Mucosa of gallbladder (tissue), 1 donor: ENCODE measurements at places on chromosomes 2 and 18. TPM values are rescaled to one million over a fixed set of nuclear protein-coding genes. Genes with fewer than 3 reads are reported as not detected.

- DNase-seq, result no peak
Measured at GRCh38 chr2:41912337-41912736, 135.5 kb upstream of the PKDCC start.

GRCh38 chr2:101998896-101999789 is 7.4 kb downstream of the IL1R2 start:
- peak; percentile 34 for DNase-seq

Gene BMP10
- total RNA-seq, result not detected

Gene PHOSPHO2
- 9.6 TPM for total RNA-seq

Gene TSHZ1
- 32.0 TPM for total RNA-seq

DNA sequence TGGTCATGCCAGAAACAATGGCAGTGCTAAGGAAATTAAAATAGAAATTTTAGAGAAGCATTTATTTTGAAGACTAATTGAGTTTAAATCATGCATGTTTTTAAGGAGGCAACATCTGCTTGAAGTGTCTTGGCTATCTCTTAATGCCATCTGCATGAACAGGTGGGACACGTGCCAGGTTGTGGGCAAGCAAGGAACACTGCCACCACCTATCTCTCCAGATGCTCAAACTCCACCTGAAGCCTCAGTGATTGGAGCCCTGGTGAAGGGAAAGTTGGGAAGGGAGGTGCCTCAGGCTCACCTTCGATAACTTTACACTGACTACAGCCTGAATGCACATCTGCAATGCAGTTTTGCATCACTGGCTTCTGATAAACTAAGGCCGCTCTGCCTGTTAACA is 91.5 kb downstream of the TPGS2 start:
- DNase-seq, result no peak

- no peak for DNase-seq
Measured at GRCh38 chr2:85475799-85476490, 57.4 kb downstream of the SH2D6 start.
